ENCODE measurements at places on chromosomes 2 and 18.

DNA sequence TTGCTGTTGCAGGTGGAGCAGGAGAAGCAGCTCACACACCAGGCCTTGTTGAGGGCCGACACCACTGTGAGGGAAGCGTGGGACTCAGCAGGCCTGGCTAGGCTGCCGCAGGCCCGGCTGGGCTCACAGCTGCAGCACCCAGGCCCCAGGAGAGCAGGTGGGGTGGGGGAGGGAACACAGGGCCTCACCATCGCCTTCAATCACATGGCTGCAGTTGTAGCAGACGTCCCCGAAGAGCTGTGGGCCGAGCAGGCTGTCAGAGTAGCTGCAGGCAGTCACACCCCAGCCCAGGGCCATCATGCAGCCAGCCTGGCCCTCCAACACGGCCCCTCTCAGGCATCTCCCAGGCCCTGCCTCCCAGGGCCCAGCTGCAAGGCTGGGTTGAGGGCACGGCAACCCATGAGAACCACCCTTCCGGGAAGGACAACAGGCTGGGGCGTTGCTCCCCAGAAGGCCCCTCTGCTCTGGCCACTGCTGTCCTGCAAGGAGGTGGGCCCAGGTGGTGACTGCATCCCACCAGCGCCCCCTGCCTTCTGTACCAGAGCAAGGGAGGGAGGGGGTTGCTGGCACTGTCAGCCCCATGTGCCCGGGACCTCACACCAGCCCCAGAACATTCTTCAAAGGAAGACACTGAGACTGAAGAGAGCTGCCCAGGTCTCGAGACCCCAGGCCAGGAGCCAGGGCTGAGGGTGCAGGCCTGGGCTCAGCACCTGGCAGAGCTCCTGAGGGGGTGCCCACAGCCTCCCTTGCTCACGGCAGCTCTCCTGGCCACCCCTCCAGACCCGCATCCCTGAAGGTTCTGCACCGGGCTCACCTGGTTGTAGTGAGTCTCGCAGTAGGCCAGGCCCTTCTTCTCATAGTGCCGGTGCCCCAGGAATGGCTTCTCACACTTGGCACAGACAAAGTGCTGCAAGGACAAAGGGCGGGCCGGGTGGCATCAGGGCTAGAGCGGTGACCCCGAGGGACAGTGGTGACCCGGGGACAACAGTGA is 5.6 kb upstream of the GPR17 start:
- DNase-seq: no peak

DNA sequence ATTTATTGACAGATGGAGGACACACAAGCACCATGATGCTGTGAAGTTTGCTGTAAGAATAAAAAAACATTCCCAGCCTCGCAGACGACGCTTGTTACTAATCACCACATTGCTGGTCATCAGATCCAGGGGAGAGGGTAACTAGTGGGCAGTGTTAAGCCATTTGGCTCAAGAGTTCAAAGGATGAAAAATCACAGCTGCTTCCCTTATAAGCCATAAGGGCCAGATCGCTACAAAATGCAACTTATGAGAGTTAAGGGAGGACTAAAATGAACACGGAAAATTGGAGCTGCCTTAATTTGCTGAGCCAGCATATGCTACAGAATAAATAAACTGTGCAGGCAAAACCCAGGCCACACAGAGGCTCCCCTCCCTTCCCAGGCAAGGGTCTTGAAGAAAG is 522.6 kb downstream of the TDRD15 start:
- no peak for DNase-seq

- DNase-seq: no peak
Observed at GRCh38 chr18:8627540-8627939, 18.3 kb downstream of the RAB12 start.

DNA sequence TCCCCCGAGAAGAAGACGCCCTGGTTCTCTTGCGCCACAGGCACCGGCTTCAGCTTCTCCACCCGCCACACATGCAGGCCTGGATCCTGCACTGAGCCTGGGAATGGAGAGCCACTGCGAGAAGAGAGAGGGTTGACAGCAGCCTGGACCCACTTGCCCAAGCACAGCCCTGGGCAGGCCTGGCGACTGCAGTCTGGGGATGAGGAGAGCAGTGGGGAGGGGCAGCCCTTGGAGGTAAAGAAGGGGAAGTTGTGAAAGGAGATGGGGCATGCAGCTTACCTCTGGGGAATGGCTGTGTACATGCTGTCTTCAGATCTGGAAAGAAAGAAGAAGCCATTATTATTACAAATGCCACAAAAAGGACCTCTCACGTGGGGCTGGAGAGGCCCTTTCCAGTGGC is 8.3 kb downstream of the CAPG start:
- no peak for DNase-seq

GRCh38 chr18:31206787-31207381 is 44.2 kb upstream of the DSC1 start:
- DNase-seq: no peak

- no peak for DNase-seq
Observed at GRCh38 chr18:38688416-38688815, 1122.8 kb upstream of the CELF4 start.

DNA sequence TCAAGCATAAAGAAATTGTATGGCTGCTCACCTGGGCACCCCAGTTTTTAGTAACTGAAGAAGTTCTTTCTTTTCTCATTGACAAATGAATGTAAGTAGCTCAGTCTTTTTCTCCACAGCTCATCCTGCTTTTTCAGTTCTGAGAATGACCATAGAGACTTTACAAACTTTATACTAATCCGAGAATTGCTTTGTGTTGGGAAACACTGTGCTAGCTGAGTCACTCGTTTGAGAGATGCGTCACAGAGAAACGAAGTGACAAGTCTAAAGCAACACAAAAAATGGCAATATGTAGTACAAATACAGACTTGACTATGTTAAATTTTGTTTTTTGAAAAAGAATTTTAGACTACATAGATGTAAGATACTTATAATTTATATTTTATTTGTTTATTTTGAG is 9.0 kb downstream of the LRRTM4 start:
- DNase-seq: no peak
